ENCODE measurements at places on chromosomes 6 and 20.
A peak's percentile ranks its signal among the peaks of the same experiment; 100 is the strongest.

DNA sequence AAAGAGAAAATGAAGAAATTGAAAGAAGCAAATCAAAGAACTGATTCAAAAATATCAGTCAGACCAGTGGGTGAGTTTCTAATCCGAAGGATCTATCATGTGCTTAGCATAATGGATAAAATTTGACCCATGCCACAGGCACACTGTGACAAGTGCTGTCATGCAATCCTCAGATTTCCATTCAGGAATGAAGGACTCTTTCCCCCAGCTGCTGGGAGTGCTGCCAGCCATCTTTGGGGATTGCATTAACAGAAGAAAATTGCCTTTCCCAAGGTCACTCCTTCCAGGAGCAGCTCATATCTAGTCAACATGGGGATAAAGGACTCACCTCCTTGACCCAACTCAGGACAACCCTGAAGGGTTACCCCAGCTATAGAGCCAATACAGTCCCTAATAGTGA, 316.7 kb upstream of the TBX18 start:
- no peak for DNase-seq

GRCh38 chr6:164210783-164211182, 796.3 kb downstream of the QKI start:
- DNase-seq: no peak

DNA sequence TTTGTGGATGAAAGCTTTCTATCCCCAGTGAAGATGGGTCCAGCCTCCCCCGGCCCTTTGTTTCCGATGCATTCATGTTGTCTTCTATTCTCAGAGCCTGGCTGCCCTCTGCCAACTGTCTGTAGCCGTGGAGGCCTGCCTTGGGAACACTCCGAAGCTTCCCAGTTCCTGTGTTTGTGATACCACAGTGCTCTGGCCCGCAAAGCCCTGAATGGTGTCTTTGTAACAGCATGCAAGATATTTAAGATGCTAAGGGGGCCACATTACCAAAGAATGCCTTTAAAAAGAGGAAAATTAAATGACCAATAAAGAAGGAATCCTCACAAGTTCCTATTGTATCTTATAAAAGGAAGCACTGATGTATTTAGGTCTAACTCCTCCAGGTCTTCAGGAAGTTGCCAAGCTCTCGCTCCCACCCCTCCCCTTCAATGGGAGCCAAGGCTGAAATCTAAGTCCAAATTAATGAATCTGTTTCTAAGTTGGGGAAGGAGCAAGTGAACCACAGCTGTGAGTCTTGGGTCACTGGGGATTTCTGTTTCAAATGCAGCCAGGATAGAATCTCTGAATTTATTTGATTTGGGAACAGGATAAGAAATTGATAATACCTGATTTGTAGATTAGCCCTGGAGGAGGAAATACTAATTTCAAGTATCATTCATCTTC, 596.1 kb downstream of the QKI start:
- no peak for DNase-seq

- no peak for DNase-seq
Measured at GRCh38 chr20:4074877-4075455, 59.6 kb upstream of the RNF24 start.

DNA sequence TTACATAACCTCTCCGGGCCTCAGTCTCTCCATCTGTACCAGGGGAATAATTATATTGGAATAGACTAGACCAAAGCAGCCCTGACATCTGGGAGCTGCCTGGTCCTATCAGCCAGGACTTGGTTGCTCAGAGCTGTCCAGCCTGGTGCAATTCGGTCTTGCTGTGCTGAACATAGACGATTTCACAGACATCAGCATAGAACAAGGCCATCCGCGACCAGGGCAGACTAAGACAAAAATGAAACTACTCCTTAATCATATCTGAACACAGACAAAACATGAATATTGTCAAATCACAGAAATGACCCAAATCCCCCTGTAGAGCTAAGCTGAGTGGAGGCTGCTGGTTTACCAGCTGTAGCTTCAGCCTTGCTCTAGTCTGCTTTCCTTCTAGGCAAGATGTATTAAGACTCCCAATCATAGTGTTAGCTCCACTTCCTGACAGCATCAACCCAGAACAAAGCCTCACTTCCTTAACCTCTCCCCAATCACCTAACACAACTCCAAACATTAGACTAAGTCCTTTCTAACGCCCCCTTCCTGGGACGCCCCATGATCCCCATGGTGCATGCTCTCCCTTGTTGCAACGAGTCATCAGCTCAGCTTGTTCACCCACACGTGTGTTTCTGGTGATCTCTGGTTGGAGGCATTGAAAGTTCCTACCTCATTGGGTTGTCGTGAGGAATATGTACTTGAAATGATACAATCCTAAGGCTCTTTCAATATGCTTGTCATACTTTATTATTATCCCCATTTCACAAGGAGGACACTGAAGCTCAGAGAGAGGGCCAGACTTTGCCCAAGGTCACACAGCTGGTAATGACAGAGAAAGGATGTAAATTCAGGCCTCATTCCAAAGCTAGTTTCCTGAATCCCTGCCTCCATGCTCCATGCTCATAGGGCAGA, 3.5 kb upstream of the MAPK13 start:
- DNase-seq: no peak

DNA sequence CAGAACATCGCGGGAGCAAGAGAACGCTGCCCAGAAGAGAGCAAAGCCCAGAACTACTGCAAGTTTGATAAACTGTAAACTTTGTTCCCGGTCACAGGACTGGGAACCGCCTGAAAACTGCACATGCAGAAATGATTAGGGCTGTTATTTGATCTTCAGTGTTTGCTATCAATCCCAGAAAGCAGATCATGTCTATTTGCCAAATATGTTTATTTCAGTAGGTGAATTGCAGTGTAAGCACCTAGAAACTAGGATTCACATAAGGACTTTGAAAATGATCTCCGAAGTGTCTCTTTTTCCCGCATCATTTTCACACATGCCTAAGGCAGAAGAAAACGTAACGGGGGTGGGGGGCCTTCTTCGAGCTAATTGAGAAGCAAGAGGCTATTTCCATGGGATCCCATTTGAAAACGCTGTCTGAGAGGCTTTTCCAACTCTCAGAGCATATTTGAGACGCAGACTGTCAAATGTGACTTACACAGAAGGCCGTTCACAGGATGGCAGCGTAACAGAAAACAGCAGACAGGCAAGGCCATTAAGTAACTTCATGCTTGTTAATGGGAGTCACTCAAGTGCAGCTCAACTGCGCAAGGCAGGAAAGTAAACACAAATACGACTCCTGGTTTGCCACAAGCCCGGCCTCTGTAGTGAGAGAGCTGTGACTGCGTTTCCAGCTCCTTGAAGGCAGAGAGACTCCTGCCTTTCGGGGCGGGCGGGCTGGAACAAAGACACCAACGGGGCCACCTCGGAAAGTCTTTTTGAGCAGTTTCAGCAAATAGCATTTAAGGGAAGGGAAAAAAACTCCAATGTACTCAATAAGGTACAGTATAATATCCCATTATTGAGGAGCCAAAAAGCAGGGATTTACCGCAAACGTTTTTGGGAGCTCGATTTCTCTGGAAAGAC, 144.7 kb upstream of the ZNF217 start:
- DNase-seq: no peak

- DNase-seq: no peak
Measured at GRCh38 chr20:8470156-8470555, 338.1 kb downstream of the PLCB1 start.

DNA sequence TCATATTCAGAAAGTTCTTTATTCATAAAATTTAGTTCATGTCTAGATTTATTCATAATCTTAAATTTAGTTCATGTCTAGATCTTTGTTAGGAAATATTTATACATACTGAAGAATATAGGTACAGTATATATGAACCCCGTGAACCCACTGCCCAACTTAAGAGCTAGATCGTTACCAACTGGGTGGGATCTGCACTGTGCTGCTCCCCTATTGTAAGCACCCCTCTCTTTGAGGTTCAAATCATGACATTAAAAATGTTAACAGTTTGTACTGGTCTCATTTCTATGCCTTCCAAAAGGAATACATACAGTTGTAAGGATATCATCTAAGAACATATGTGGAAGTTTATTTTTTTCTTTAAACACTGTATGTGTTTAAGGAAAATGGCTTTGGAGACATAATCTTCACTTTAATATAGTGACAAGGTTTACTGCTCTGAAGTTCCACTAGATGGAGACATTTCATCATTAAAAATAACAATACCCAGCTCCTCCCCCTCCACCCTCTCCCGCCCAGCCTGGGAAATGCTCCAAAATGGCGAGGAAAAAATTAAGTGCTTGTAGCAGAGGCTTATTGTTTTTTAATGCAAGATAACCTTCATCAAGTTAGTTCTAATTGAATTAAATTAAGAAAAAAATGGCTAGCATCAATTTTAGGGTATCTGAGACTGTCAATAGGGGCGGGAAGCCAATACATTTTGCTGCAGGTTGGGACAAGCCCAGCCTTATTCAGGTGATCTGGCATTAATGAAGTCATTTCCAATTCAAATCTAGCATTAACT, 104.1 kb upstream of the TRAF3IP2 start:
- DNase-seq: peak; percentile 23

DNA sequence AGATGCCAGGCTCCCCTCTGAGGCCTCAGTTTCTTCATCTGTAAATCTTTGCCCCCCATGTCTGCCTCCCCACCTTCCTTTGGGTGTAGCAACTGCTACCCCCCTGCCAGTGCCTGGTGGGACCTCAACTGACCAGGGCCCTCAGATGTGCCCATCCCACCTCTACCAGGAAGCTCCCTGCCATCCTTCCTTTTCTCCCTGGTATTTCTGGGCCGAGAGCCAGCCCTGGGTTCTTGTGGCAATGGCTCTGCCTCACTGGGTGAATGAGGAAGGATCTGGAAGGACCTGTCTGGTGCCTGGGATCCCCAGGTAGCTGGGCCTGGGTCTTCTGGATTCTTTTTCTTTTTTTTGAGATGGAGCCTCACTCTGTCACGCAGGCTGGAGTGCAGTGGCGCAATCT, 141.1 kb upstream of the RNF24 start:
- no peak for DNase-seq

GRCh38 chr20:2946988-2947961, 74.0 kb downstream of the PTPRA start:
- no peak for DNase-seq

DNA sequence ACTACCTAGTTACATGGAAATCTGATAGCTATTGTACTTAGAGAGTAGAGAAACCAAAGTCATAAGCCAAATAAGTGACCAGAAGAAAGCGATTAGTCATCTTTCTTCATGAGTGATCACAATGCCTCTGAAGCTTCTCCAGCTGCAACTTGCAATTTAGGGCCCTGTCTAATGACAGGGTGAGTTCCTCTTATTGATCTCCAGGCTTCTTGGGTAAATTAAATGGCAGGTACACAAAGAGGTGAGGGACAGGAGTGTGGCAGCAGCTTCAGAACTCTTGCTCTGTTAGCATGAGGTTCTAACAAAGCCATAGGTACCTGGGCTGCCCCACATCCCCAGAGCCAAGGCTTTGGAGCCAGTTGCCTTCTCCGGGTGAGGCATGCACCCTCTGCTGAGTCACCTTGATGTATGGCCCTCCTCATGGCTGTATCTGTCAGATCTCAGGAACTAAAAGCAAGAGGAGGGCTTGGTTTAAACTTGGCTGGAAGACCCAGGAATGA, 60.8 kb downstream of the PRDM1 start:
- no peak for DNase-seq

- DNase-seq: no peak
Measured at GRCh38 chr20:52411611-52412010, 220.0 kb upstream of the ZFP64 start.

DNA sequence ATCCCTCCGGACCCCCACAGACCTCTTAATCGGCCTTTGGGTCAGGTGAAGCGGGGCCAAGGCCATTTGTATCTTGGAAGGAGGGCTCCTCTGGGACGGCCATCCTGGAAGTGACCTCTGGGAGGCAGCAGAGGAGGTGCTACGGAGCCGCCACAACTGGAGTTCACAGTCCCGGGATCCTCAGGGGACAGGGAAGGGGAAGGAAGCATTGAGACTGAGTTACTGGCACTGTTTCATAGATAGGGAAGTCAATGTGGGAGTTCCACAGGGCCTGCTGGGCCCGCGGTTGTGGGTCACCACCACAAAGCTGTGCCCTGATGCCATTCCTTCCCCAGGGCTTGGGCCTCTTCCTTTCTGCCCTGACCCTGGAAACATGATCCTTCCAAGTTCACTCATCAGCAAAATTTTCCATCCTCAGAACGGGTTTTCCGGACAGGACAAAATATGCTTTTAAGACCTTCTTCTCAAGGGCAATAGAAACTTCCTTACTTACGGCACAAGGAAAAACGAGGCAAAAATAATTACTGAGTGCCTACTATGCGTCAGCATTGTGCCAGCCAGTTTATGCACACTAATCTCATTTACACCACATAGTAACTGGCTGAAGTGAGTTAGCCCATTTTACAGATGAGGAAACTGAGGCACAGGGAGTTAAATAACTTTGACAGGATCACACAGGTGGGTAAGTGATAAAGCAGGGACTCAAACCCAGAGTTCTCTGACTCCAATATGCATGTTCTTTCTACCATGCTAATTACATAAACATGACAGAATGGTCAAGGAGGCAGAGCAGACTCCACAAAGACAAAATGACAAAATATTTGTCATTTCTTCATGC, 143.8 kb downstream of the UNC5CL start:
- DNase-seq: no peak

DNA sequence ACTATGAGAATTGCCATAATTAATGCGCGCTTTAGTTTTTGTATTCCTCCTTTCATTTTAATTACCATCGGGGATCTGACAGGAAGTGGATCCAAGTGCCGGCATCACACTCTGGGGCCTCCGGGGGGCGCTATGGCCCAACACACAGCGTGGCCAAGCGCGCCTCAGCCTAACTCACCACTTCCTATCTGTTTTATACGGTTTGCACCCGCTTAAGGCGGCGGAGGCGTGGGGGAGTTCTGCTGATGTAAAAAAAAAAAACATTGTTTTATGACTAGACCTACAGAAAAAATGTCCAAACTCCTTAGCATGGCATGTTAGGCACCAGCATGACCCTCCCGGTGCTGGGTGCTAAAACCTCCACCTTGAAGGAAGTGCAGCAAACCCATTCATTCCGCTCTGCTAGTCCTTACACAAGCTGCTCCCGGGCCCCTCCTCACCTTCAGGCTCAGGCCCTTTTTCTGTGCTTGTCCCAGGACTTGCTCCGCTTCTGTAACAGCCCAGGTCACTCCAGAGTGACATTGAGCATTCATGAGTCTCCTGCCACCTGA, 4.5 kb upstream of the EBF4 start:
- DNase-seq: peak; percentile 57

- DNase-seq: no peak
Measured at GRCh38 chr6:122511193-122511924, 39.8 kb upstream of the SERINC1 start.

GRCh38 chr6:161295784-161296183, 21.9 kb upstream of the AGPAT4 start:
- DNase-seq: no peak

GRCh38 chr6:126308362-126308761, 31.6 kb upstream of the CENPW start:
- no peak for DNase-seq

- DNase-seq: no peak
Measured at GRCh38 chr6:49003348-49003747, 459.7 kb downstream of the MMUT start.

Data from activated T-helper 1 cell treated with anti-CD3 and anti-CD28 coated beads, Interleukin-2, amount 50 U/mL, for 16 hours (primary cell).